ENCODE measurements at places on chromosomes 2 and 18.
A peak's percentile ranks its signal among the peaks of the same experiment; 100 is the strongest.

- no peak for DNase-seq
These were observed 16.7 kb upstream of the ASAP2 start for GRCh38 chr2:9189901-9190300.

DNA sequence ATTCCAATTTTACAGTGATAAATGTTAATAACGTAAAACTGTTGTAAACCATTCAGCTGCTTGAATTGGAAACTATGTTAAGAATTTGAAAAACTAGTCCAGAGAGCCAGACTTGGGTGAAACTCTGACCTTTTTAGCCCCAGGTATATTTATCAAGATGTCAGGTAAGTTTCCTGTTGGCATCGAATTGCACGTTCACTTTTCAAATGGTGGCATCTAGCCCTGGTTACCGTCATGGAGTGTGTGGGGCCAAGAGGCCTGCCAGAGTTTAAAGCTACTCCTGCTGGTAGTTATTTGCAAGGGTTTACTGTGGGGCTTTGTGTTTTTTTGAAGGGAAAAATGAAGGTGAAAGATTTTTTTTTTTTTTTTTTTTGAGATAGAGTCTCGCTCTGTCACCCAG is 109.9 kb downstream of the WDSUB1 start:
- DNase-seq, result no peak

GRCh38 chr2:43937269-43937820 is 58.4 kb downstream of the LRPPRC start:
- no peak for DNase-seq

DNA sequence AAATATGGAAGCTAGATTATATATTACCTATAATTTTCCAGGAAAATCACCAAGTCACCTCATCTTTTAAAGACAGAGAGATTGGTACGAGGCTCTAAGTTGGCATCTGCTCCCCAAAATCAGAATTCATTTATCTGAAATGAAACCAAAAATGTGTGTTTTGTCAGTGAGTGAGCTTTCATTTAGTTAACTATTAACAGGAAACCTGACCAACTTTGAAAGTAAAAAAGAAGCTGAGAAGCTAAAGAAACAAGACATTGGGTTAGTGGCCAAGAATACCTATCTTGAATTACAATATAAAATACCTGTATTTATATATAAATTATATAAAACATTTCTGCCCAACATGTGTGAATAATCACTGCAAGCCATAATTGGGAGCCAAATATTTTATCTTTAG is 1.9 kb downstream of the MPPE1 start:
- no peak for DNase-seq

GRCh38 chr2:172572981-172573380 is 17.1 kb downstream of the PDK1 start:
- DNase-seq, result no peak

GRCh38 chr18:57584444-57584843 is 2.1 kb downstream of the FECH start:
- no peak for DNase-seq

- DNase-seq, result no peak
These were observed 1.6 kb upstream of the EMILIN2 start for GRCh38 chr18:2845172-2845571.

- no peak for DNase-seq
These were observed 170.4 kb downstream of the CD226 start for GRCh38 chr18:69777248-69777647.

DNA sequence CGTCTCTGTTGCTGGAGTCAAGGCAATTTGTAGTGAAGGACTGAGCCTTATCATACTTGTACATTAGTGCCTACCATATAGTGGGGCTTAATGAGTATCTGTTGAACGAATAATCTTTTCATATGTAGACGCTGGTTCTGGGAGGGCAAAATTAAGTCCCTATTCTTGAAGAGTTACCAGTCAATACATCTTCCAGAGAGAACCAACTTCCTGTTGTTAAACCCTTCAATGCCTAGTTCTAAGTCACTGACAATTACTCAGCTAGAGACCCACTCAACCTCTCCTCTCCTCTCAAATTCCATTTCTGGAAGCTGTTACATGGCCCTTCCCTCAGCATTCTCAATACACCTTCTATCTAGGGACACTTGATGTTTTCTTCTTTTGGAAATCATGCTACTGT is 1.1 kb upstream of the MOB4 start:
- no peak for DNase-seq

DNA sequence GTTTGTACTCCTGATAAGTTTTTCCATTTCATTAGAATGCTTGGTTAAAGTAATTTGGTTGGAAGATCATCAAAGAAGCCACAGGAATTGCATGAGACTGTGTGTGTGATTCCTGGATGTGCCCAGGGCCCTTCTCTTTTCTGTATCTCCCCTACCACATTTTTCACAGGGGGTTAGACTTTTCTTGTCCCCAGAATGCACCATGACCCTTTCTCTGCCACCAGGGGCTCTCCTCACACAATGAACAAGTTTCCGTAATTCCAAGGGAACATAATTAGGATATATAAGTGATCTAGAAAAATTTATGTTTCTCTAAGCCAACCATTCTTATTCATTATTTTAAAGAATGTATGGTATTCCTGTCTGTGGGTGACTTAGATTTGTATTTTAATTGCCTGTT is 291.8 kb downstream of the NEDD4L start:
- DNase-seq, result no peak

- peak; percentile 81 for DNase-seq
These were observed 198.2 kb upstream of the COPS8 start for GRCh38 chr2:236887531-236887930.

DNA sequence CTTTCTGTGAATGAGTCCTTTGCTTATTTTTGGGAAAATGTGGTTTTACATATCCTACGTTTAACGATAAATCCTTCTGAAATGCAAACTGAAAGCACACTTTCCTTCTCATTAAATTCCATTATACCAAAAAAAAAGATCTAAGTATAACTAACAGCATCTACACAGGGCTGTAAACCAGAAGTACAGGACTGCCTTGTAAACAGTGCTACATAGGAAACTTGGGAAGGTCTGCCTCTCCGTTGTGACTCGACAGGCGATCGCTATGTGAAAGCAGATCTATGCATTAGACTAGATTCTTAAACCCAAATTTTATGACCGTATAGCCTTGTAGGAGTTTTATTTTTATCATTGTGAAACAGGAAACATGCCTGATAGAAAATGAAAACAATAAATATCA is 690.5 kb downstream of the ARHGAP15 start:
- DNase-seq, result no peak

GRCh38 chr2:125227843-125228392 is 1202.8 kb downstream of the CNTNAP5 start:
- no peak for DNase-seq

DNA sequence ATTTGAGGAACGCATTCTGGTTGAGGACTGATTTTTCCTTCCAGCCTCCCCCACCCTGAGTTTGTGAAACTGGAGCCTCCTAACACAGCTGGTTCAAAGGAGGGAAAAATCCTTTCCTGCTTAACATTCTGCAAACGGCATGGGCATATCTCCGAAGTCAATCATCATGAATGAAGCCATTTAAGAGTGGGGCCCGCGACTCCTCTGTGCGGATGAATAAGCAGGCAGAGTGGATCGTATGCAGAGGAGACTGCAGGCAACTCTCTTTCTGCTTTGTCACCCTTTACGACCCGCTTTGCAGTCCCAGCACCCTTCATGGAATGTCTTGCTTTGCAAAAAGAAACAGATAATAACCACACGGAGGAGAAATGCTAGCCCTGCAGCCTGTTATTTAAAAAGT is 305.2 kb downstream of the CLIP4 start:
- no peak for DNase-seq

DNA sequence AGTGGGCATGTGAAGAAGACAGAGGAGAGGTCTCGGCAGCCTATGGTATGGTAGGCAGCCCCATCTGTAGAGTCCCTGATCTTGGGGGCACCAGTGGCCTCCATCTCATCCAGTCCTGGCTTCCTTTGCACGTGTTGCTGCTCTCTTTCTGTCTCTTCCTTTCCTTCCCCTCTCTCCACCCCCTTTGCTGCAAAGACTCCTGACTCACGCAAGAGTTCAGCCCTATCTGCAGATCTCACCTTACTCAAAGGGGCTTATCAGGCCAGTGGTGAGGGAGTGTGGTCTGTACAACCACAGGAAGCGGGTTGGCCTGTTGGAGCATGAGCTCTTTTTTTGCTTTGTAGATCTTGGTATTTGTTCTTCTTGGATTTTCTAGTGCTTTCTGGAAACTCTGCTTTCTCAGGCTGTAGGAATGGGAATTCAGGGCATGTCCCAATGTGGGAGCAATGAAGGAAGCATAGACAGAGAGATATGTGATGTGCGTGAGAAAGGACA is 14.6 kb upstream of the NT5DC4 start:
- peak; percentile 91 for DNase-seq

DNA sequence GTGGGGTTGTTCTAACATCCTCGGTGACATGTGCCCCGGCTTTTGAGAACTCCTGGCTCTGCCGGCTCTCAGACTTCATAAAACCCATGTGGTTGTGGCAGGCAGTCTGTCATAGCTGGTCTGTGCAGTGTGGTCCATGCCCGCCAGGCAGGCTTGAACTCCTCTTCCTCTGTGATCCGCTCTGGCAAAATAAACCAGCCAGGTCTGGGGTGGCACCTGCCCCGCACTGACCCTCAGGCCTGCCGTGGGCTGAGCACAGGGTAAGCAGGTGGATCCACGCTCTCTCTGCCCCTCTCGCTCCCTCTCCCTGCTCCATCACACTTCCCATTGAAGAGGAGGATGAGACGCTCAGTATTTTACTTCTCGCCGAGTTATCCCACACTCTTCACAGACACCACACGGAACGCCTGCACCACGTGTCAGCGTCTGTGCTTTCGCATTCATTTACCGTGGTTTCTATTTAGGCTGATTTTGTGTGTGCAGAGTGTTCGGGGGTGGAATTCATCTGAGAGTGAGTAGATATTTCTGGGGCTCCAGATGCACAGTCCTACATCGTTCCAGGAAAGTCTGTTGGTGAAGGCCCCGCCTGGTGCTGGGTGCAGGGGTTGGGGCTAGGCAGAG is 56.4 kb downstream of the RTP5 start:
- DNase-seq, result no peak

- DNase-seq, result peak; percentile 77
These were observed 21.0 kb downstream of the INPP4A start for GRCh38 chr2:98465456-98466226.

DNA sequence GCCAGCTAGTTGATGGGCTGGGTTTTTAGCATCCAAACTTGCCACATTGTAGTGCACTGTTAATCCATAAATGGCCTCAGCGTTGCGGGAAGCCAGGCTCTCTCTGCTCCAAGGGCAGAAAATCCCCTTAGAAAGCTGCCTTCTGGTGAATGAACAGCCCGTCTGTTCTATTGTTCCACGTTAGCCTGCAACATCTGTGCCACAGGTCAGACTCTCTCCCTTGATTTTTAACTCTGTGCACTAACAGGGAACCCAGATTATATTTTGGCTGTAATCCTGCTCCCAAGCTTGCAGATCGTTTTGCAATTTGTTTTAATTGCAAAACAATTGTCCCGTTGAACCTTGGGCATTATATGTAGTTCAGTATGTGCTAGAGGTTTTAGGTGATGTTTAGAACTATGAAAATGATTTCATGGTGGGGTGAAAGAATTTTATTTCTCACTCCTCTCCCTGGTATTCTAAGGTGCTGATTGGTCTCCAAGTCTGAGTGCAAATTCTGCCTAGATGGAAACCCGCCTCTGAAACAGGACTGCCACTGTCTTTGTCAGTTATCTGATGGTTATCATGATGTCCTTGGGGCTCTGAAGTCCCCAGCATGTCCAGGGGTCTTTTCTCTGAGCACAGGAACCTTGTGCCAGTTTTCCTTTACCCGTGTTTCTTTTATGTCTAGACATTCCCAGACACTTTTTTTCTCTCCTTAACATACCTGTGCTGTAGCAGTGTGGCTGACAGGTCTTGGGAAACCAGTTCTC is 106.6 kb downstream of the MAP4K4 start:
- peak; percentile 53 for DNase-seq
